ENCODE measurements at places on chromosomes 3 and 15.

- DNase-seq, result peak; percentile 66
Observed at GRCh38 chr3:33211444-33211843, 7.2 kb downstream of the SUSD5 start.

- no peak for DNase-seq
Observed at GRCh38 chr3:105984837-105985236, 116.0 kb upstream of the CBLB start.

DNA sequence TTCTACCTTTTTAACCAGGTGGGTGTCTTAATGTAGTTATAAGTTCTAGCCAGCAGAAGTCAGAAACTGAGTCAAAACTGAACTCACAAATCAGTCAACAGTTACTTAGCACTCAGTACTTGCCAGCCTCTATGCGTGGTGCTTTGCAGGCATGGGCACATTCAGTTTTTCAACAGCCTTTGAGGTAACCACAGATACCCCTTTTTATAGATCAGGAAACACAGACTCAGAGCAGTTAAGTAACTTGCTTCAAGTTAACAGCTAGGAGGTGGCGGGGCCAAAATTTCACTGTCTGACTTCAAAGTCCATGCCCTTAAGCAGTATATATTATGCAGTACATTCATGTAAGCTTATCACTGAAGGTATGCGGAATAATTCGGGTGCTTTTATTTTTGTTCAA is 139.4 kb downstream of the FHIT start:
- DNase-seq, result no peak

DNA sequence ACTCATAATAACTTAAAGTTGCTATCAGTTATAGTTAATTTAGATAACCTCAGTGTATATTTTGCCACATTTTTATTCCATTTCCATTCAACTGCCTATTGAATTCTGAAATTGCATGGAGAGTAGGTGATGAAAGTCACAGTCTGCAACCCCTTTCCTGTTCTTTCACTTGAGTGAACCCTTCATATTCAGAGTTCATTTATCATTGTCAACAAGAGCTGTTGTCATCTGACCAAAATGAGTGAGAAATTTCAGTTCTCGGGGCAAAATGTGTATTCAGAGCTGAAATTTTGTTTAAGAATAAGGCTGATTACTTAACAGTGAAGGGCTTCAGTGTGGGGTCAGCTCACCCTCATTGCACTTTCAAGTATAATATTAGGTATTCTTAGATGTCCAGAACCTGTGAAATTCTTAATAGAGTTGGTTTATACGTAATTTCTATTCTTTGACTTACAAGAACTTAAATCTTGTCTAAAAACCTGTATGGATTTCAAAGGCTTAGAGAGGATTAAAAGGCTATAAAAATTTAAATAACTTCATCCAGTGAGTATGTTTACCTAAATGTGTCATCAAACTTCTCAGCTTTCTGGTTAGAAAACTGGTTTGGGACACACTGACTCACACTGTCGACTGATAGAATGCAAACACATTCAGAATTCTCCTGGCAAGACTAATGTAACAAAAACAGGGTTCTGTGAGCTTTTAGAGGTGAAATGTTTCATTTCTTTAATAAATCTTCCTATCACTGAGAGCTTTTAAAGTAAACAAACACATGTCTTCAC is 92.2 kb downstream of the CMSS1 start:
- DNase-seq, result no peak

DNA sequence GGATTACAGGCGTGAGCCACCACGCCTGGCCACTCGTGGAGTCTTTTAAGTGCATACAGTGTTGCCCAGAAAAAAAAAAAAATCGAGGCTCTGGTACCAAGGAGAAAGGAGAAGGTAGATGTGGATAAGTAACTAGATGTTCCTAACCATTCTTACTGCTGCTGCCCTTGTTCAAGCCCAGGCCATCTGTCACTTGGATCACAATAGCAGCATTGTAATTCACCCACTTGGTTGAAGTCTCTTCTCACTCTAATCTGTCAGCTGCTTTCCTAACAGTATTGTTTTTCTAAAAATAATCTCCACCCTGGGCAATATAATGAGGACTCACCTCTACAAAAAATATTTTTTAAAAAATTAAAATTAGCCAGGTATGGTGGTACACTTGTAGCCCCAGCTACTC is 58.0 kb upstream of the CRTC3 start:
- no peak for DNase-seq

GRCh38 chr3:146539315-146539714 is 5.1 kb downstream of the PLSCR1 start:
- DNase-seq, result no peak

DNA sequence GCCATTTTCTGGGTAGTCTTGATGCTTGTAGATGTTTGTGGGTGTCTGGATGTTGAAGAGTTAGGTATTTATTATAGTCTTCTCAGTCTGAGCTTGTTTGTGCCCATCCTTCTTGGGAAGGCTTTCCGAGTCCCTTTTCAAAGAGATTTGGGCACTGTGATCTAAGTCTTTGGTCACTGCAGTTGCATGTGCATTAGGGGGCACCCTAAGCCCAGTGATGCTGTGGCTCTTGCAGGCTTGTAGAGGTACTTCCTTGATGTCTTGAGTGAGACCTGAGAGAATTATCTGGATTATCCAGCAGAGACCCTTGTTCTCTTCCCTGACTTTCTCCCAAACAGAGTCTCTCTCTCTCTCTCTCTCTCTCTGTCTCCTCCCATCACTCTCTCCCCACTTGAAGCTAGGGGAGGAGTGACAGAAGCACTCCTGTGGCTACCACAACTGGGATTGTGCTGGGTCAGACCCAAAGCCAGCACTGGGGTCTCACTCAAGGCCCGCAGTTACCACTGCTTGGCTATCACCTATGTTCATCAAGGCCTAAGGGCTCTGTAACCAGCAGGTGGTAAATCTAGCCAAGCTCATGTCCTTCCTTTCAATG is 68.5 kb downstream of the TMCO5A start:
- DNase-seq, result no peak

- DNase-seq, result no peak
Observed at GRCh38 chr3:123094516-123095313, 27.9 kb downstream of the PDIA5 start.

GRCh38 chr3:142224482-142225072 is 808 bp downstream of the GK5 start:
- no peak for DNase-seq

DNA sequence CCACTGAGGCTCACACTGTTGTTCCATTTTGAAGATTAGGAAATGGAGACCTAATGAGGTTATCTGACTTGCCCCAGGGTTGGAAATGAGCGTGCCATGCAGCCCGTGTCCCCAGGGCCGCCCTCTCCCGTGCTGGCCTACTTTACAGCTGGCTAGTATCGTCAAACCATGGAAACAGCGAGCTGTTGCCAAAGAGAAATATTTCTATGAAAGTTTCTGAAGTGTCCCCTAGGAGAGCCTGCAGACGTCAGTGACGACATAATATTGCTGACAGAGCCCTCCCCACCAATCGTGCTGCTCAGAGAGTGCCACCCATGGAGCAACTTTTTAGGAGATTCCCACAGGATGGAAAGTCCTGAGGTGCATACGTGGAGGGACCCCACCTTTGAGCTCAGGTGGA is 11.2 kb upstream of the FAM174B start:
- DNase-seq, result no peak

- no peak for DNase-seq
Observed at GRCh38 chr15:93110502-93111040, 21.6 kb upstream of the RGMA start.

DNA sequence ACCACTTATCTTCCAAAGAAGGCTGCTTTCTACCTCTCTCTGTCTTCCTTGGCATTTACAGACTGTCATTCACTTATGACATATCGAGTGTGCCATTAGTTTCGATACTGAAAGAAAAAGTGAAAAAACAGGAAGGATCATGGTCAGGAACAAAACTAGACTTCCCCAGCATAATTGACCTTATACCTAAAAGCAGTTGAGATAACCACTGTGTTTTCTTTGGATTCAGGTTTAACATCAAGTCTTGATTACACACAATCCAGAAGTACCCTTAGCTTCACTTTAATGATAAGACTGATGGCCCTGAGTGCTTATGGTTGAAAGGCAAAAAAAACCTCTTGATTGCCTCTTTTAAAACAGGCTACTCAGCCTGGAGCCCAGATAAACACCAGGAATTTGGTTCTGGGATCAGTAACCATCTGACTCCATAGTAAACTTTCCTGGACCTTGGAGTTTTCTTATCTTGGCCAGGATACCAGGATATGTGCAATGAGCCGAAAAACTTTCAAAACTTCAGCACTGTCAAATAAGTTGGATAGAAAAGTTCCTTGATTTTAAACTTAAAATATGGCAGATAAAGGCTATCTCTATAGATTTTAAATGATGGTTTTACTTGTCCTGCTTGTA is 5.0 kb upstream of the UACA start:
- DNase-seq, result no peak

GRCh38 chr3:194500198-194500597 is 13.4 kb upstream of the ATP13A3 start:
- DNase-seq, result no peak

DNA sequence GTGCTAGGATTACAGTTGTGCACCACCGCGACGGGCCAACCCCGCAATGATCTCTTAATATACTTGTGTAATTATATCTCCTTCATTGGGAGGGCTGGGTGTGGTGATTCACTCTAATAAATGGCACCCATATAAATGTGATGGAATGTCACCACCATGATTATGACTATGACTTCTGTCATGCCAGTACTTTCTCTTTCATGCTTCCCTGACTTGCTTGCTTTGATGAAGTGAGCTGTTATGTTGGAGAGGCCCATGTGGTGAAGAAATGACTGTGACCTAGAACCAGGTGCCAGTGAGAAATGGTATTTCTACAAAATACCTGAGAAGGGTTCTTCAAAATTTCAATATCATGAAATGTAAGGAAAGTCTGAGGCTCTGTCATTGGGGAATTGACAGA is 24.4 kb upstream of the TP63 start:
- DNase-seq, result no peak

DNA sequence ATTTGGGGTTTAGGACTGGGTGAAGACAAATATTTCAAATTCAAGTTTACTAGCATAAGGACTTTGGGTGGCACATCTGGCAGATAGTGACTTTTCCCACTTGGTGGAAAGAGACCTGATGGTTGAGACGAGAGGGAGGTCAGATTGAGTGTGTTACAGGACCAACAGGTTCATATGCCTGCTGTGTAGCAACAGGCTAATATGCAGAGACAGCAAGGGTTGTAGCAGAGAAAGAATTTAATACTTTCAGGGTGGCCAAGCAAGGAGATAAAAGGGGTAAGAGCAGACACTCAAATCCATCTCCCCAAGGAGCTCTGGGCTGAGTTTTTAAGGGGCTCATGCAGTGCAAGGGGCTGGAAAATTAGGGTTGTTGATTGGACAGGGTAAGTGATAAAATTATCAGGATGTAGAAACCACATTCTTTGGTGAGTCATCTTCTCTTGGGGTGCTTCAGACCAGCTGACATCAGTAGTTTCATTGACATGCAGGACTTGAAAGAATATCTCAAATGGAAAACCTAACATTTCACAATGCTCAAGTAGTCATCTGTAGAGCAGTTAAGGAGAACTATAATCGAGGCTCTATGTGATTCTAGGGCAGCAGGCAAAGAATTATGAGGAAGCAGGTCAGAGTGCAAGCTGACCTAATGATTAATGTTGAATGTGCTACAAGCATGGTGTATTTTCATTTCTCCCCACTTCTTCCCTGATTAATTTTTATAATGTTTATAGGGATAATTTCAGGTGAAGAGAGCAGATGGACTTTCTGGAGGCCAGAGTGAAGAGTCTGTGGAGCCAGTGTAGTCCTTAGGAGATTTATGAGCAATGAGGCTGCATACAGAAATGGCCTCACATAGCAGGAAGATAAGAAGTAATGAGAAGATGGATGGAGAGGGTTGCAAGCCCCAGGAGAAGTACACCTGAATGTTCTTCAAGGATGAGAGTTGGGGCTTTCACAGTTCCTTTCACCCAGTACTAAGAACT is 13.7 kb downstream of the FOXB1 start:
- no peak for DNase-seq

DNA sequence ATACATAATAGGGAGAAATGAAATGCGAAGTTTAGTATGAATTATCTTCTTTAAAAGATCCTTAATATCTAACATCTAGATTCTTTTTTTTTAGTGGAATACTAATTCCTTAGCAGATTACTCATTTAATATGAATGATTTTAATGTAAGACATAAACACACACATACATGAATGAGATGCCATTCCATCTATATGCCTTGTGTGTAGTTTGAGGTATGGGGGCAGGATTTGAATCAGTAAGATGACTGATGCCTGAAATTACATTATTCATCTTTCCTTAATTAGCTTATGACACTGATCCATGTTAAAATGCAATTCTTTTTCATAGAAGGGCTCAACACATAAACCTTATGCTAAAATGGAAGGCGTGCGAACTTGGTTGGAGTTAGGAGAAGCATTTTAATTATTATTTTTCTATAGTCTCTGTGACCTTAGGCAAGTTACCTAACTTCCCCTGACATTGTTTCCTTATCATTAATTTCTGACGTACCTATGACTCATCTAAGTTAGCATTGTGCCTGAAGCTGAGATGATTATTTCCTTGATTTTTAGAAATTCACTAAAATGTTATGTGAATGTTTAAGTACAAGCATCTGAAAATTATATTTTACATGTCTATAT is 10.8 kb upstream of the BNIP2 start:
- DNase-seq, result no peak

DNA sequence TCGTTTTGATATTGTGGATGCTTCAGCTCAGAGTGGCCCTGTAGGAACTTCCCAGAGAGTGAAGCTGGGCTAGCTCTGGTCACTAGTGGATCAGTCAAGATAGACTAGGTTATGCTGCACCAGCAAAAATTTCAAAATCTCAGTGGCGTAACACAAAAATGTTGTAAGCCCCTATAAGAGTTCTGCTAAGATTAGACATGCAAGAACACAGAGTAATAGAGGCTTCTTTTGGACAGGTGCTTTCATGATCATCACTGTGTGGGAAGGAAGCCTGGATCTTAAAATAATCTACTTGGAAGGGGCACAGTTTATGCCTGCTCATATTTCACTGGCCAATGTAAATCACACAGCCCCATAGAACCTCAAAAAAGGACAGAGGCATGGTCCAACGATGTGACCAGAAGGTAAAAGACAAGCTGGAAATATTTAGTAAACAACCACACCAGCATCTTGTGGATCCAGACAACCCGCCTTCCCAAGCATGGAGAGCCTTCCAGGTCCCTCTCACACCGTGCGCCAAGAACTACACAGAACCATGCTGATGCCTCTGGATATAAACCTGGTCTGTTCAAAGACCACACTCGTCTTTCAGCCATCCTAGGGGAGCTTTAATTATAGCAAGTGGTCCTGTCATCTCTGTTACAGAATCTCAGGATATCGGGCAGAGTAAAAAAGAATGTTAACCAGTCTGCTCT is 554.3 kb downstream of the EPHB1 start:
- DNase-seq, result no peak

GRCh38 chr15:89809093-89809786 is 5.4 kb downstream of the ANPEP start:
- DNase-seq, result no peak

- no peak for DNase-seq
Observed at GRCh38 chr3:158830391-158830790, 28.5 kb downstream of the MFSD1 start.

GRCh38 chr3:131348911-131349310 is 32.7 kb upstream of the NUDT16 start:
- no peak for DNase-seq

All from BJ (cell line).